Testis (tissue), 5 donors: ENCODE measurements at places on chromosomes 6 and 20. TPM values are rescaled to one million over a fixed set of nuclear protein-coding genes. Genes with fewer than 3 reads are reported as not detected.

Gene CCHCR1
- 93.2 TPM for total RNA-seq

Gene NMBR
- 1.6 TPM for total RNA-seq

Gene DEFB132
- not detected for total RNA-seq

Gene PRDM13
- total RNA-seq = 0.68 TPM

Gene SOX12
- 19.2 TPM for total RNA-seq
